ENCODE measurements at places on chromosomes 3 and 15.

DNA sequence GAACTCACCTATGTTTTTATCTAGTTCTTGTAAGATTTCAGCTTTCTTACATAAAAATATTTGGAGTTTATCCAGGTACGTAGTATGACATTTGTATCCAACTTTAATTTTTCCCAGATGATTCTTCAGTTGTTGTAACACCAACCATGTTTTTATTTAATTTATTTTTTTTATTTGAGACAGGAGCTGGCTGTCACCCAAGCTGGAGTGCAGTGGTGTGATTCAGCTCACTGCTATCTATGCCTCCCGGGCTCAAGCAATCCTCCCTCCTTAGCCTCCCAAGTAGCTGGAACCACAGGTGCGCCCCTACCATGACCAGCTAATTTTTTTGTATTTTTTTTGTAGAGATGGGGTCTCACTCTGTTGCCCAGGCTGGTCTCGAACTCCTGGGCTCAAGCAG is 6.6 kb downstream of the XYLB start:
- DNase-seq = no peak

DNA sequence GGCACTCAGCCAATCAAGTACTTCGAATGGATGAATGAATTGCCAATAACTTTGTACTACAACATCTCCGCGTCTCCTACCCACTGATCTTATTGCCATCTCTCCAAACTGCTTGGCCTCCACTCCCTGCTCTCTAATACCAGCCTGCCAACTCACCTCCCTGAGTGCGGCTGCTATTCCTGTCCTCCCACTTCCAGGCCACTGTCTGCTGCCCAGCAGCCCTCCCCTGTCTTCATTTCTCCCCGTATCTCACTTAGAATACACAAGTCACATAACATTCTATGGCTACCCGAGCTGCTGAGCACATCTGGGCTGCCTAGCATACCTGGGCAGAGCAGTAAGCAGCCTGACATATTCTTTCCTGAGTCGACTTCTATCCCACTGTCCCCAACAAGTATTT is 149.9 kb upstream of the LRTM1 start:
- DNase-seq = no peak

DNA sequence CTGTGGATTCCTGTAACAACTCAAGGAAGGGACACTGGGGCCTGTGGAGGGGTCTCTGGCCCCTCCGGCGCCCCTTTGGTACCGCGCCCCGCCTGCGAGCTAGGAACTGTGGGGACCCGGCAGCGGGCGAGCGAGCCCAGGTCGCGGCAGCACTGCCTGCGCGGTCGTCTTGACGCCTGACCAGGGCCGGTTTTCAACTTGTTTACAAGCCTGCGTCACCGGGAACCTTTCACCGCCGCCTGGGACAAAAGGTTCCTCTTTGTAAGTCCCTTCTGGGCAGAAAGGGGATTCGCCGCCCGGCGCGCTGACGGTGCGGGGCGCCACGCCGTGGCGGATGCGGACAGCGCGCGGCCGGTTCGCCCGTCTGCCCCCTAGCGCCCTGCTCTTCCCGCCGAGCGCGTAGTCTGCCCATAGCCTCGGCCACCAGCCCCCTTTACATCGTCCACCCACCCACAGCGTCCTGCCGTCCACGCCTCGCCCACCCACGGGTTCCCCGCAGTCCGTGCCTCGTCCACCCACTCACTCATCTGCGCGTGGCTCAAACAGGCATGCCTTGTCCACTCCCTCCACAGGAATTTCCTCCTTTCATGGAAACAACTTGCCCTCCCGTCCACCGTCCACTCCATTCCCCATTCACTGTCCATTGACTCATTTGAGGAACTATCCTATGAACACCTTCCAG is 5.5 kb upstream of the CFAP100 start:
- DNase-seq = peak; percentile 89

DNA sequence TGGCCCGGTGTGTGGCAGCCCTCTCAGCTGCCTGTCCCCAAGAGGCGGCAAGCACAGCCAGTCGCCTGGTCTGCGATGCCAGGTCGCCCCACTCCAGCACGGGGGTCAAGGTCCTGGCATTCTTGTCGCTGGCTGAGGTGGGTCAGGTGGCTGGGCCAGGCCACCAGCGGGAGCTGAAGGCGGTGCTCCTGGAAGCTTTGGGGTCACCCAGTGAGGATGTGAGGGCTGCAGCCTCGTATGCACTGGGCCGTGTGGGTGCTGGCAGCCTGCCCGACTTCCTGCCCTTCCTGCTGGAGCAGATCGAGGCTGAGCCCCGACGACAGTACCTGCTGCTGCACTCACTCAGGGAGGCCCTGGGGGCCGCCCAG is 20.8 kb downstream of the CAND2 start:
- DNase-seq = no peak

- no peak for DNase-seq
Observed at GRCh38 chr3:71166339-71167240, 416.9 kb downstream of the FOXP1 start.

Measured in WTC11 (cell line).